Activated T-helper 2 cell treated with anti-CD3 and anti-CD28 coated beads, Interferon-gamma antibody, Interleukin-2, Interleukin-4, amounts not matched to agents 10 μg/mL and 5 μg/mL and 100 μg/mL, durations not matched to agents 14 hours and 24 hours and 36 hours (primary cell): ENCODE measurements at places on chromosomes 5 and 9. TPM values are rescaled to one million over a fixed set of nuclear protein-coding genes. Genes with fewer than 3 reads are reported as not detected.
A peak's percentile ranks its signal among the peaks of the same experiment; 100 is the strongest.

- DNase-seq, result no peak
These were observed 245.2 kb downstream of the EFNA5 start for GRCh38 chr5:107425541-107426031.

Gene ZNF366
- total RNA-seq, result not detected in 2 replicates

Gene PTGDS
- total RNA-seq, result not detected in 2 replicates

Gene PKD2L2
- not detected in 2 replicates for total RNA-seq

GRCh38 chr5:64794053-64794770 lies 25.5 kb downstream of the CWC27 start:
- no peak for DNase-seq

DNA sequence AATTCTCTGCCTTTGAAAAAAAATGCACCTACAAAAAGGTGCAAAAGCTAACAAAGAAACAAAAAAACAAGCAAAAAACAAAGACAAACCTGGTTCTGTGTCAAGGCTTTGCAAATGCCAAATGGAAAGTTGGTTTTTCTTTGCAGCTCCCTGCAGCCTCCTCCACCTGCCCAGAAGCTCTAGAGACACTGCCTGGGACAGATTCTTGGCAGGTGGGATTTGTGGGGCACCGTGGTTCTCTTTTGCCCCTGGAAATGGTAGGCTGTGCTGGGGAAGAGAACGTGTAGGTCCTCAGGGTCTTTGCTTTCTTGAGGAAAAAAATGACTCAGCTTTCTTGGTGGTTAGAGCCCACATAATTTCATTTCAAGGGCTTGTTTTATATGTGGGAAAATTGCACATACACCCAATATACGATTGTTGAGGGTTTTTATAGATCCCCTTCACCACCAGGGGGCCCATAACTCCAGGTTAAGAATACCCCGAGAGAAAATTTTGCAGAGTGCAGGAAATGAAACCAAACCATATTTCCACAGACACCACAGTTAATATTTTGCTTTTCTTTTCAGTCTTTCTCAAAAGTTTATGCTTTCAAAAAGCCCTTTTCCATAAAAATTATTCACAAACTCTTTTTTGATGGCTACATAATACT lies 58.7 kb downstream of the NXNL2 start:
- DNase-seq, result peak; percentile 32

DNA sequence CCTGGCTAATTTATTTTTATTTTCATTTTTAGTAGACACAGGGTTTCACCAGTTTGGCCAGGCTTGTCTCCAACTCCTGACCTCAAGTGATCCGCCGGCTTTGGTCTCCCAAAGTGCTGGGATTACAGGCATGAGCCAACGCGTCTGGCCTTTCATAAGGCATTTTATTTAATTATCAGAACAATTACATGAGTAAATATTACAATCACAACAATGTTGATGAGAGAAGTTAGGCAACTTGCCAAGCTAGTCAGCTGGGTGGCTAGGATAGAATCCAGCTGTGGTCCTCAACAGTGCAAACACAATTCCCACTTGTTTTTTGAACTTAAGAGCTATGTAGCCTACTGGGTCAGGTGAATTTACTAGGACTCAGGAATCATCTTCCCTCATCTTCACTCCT lies 22.0 kb downstream of the C9orf57 start:
- no peak for DNase-seq

- no peak for DNase-seq
These were observed 7.5 kb upstream of the RFK start for GRCh38 chr9:76401580-76402354.

GRCh38 chr5:178630951-178631350 lies 4.1 kb upstream of the CLK4 start:
- no peak for DNase-seq

Gene CDHR2
- 0.30 and 0.64 TPM in 2 replicates for total RNA-seq

Gene NNT
- total RNA-seq, result 64.1 and 64.8 TPM in 2 replicates
